Endothelial cell of umbilical vein (primary cell): ENCODE measurements at places on chromosomes 16 and 17.

DNA sequence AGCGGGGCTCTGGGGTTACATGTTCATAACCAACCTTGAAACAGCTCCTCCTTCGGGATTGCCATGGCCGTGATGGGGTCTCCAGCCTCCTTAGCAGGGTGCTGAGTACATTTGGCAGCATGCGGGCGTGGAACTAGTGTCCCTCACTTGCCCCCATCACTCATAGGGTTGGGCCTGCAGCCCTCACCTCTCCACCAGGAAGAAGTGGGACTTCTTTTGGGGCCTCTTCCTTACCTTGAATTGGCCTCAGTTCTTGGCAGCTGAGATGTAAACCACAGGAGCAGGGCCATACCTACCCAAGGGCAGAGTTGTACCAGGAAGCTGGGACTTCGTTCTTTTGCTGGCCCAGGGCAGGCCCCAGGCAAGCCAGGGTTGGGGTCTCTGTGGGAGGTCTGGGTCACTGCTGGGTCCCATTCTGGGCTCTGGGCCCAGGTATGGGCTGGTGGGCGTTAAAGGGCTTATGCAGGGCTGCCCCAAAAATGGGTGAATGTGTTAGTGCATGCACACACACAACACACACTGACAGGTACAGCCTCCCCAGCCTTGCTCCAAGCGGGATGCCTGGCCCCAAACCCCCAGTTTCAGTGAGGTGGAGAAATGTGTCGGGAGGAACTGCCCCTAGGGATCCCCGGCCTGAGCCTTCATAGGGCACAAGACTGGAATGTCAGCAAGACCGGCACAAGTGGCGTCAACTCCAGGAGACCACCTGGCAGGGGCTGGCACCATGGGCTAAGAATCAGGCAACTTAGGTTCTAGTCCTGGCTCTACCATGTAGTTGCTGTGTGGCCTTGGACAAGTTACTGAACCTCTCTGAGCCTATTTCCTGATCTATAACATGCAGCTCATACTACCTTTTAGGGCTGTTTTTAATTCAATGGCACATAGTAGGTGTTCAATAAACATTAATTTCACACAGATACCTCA lies 3.9 kb upstream of the KRT15 start:
- no peak for DNase-seq

GRCh38 chr17:68060336-68060735 lies 24.8 kb downstream of the KPNA2 start:
- DNase-seq, result no peak

GRCh38 chr17:13619462-13619861 lies 17.7 kb upstream of the HS3ST3A1 start:
- no peak for DNase-seq

DNA sequence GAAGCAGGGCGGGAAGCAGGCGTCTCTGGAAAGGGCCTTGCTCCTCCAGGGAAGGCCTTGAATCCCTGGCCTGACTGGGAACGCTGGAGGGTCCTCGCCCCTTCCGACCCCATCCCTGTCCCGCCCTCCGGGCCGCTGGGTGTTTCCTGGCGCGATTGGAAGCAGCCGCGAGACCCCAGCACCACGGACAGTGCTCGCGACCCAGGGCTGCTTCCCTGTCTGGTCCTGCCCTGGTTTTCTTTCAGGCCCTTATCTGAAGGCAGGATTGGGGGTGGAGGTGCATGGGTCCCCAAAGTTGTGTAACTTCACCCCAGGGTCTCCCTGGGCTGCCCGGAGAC lies 2.1 kb downstream of the MGAT5B start:
- no peak for DNase-seq

DNA sequence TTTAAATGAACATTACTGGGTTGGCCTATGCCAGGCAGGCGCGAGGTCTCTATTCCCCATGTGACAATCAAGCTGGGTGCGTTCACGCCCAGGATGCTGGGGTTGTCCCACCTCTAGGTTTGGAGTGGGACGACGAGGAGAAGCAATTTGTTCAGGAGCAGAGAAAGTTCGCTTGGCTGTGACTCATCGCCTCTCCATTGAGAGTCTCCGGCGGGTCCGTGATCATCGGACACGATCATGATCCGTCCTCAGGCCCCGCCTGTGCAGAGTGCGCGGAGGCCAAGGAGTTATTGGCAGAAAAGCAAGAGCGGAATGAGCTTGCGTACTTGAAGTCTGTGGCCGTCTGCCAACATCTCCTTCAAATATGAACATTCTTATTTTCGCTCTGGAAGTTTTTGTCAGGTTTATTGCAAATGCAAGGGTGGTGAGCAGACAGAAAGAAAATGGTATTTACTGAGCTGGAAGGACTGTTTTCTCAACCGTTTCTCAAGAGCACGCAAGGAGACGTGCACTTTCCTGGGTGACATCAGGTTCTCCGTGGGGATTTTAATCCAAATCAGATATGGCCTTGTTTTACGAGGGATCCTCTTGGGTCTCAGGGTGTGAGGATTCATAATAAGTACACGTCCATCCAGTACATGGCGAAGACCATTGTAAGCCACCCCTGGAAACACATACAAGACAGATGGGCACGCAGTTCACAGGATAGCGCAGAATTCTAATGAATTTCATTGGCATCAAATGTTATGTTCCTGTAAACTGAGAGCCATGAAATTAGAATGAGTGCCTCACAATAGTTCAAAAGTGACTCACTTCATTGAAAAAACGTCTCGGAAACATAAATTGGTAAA lies 70.1 kb upstream of the CREBBP start:
- peak; percentile 79 for DNase-seq

GRCh38 chr17:28327031-28327607 lies 8.1 kb downstream of the TMEM97 start:
- no peak for DNase-seq

DNA sequence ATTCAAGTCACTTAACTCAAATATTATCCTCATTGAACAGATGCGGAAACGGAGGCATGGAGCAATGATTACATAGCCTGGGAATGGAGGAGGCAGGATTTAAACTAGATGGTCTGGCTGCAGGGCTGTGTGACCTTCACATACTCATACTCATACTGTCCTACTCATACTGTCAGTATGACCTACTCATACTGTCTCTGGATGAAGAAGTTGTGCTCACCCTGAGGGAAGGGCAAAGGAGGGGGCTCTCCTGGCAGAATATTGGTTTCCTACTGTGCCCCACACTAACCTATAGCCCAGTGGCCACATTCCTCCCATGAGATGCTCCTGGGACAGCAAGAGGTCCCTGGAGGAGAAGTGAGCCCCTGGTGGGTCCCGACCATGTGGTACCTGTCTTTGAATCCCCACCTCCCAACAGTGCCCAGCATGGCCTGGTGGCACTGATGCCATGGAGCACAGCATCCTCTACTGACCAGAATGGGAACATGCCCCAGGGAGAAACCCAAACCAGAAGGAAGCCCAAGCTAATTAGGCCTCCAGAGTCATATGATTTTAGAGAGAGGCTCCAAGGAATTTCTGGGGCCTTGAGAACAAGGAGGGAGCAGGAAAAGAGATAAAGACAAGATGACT lies 197.3 kb upstream of the SDK2 start:
- DNase-seq, result no peak

DNA sequence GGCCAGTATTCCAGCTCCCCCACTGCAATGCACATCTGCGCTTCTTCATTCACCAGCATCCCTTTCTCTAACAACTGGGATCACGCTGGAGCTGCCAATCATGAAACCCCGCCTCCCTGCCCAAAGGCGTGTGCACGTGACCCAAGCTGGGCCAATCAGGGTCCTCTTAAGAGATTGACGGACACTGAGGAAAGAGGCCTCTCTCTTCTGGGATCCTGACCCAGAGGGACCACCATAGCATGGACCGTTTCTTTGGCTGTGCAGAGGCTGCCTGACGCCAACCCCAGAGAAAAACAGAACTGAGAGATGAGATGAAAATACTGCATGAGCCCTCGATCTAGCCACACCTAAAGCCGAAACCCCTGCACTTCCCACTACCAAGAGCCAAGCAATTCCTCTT lies 32.0 kb downstream of the COTL1 start:
- DNase-seq, result no peak

DNA sequence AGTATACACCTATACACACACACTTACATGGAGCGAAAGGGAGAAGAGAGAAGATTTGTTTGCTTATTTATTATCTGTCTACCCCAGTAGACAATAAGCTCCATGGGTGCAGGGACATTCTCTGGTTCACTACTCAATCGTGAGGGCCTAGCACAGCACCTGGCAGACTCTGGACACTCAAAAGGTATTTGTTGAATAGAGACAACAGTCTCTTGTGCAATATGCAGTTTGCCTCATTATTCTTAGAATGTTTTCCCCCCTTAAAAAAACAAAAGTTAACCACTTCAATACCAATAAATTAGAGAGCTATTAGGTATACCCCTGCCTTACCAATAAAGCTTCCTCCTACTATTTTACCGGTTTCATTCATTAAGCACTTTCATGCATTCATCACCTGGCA lies 2.0 kb downstream of the AKAP10 start:
- DNase-seq, result no peak

DNA sequence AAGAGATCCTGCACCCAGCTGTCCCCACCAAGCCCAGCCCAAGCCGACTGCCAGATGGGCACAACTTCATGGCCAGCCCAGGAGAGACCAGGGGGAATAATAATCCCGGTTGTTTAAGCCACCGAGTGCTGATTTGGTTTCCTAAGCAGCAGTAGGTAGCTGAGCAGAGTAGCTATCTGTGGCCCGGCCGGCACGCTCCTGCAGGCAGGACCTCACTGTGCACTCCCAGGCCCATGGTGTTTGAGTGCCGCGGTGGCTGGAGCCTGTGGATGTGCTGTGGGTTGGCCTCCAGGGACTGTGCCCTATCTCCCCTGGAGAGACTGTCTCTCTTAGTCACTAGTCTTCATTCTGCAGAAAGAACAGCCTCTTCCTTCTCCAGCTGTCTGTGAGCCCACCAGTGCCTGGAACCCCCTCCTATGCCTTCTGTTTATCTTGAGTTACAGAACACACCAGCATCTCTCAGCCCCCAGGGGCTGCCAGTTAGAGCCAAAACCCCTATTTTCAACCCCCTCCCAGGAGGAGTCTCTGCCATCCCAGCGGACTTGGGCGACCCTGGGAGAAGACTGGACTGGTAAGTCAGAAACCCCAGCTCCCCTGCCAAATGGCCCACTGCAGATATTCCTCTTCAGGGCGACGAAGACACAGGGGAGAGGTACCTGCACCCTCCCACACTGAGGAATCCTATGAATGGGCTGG lies 152.0 kb downstream of the SDK2 start:
- no peak for DNase-seq

- no peak for DNase-seq
Measured at GRCh38 chr17:60258313-60258712, 108.5 kb downstream of the CA4 start.

GRCh38 chr17:10130677-10131076 lies 67.7 kb downstream of the GAS7 start:
- no peak for DNase-seq

GRCh38 chr17:21249086-21249795 lies 4.0 kb downstream of the NATD1 start:
- DNase-seq, result no peak

DNA sequence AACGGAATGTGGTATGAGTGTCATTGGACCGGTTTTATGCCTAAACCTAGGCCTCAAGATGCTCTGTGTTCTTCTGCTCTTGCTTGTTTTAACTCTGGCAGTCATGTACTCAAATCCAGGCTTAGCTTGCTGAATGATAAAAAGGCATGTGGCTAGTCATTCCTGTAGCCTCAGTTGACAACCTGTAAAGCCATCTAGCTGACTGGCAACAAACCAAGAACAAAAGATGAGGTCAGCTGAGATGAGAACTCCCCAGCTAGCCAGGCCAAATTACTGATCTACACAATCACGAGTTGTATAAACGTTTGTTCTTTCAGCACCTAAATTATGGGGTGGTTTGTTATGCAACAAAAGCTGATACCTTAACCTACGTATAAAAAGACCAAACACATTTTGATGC lies 1406.0 kb upstream of the CDH8 start:
- DNase-seq, result no peak

DNA sequence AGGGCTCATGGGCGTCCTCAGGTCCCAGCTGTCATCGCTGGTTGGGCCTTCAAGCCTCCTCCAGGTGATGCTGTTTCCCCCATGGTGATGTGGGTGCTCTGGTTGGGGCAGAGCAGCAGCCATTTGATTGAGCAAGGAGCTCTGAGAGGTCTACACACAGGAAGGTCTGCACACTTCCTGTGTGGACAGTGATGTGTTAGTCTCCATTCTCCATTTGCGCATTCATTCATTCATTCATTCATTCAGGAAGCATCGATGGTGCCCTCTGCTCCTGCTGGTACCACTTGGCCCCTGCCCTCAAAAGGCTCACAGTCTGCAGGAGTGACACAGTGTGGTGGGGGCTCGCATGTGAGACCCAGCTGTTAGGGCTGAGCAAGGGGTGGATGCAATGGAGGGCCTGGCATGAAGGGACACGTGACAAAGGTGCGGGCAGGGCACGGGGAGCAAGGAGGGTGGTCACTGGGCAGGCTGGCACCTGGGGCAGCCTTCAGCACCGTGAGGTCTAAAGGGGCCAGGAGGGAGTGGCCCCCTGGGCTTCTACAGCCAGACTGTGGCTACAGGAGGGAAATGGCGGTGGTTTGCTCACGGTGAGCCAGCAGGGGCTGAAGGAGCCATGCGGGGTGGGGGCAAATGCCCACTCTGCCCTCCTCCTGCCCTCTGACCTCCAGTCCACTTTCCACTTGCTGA lies 1.5 kb downstream of the ADGRG3 start:
- DNase-seq, result no peak
